ENCODE measurements at places on chromosomes 6 and 20.

DNA sequence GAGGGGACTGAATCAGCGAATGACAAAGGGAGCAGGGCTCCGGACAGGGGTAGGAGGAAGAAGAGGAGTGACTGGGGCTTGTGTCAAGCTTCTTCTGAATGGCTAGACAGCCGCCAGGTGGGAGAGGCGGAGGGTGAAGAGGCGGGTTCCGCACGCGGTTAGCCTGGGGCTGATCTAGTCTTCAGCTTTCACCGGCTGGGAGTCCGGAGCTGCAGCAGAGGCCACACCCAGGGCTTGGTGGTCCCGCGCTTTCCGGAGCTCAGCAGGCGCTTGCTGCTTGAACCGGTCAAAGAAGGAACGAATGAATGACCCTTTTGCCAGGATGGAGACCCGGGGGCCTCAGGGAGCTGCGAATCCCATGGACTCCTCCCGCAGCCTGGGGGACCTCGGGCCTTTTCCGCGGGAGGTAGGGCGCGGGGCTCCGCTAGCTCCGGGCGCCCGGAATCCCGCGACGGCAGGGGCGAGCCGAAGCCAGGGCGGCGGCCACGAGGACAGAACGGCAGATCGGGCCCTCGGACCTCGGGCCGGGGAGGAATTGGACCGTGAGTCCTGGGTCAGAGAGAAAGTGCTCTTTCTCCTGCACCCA, at the start of gene C6orf141:
Gene C6orf141 (plus strand): TSS at position 177 of the 586 bp plus-strand sequence. CDS start 125 bp downstream, at position 302.
- peak; percentile 13 for DNase-seq

DNA sequence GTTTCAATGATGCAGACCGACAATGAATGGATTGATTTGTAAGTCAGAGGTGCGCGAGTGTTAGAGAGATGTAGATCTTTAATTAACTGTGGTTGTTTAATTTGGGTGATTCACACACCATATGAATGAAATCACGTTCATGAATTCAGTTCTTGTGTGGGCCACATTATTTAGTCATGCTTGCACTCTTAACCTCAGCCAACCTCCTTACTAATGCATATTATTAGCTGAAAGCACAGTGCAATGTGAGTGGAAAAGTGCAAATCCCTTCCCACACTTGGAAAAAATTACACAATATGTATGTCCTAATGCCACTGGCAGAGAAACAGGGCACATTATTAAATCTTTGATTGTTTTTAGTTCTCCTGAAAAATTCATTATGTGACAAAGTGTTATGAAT, 512.5 kb downstream of the BCKDHB start:
- DNase-seq, result no peak

DNA sequence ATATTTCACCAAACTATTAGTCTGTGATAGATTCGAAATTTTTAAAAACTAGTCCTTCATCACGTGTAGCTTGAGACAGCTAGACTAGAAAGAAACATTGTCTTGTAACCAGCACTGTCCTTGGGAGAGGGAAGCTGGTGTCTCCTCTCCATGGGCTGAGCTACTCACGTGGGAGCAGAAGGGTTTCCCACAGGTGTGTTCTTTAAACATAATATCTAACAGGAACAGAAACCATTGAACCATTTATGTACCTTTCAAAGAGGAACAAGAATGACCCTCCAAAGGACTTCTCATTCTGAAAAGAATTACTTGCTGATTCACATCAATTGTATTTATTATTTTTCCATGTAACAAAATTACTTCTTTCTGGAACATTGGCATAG, 72.4 kb upstream of the SYNJ2 start:
- no peak for DNase-seq

- DNase-seq, result no peak
Measured at GRCh38 chr20:2314759-2315439, 19.1 kb downstream of the TGM3 start.

DNA sequence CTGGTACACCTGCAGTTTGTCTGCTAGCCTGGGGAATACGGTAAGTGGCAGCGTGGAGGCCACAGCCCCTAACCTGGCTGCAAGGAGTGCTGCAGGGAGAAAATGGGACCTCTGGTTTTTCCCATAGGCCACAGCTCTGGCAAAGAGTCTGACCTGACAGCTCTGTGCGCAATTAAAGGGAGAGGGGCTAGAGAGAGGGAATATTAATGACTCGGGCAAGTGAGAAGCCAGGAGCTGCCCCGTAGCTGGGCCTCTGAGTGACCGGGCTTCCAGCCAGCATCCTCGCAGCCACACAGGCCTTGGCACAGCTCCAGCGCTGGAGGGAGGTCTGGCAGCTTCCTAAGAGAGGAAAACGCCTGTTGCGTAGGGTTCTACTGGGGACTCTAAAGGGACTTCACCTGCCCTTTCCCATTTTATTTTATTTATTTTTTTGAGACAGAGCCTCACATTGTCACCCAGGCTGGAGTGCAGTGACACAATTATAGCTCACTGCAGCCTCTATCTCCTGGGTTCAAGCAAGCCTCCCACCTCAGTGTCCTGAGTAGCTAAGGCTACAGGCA, 18.2 kb upstream of the OCSTAMP start:
- peak; percentile 87 for DNase-seq

- DNase-seq, result no peak
Measured at GRCh38 chr6:44742201-44742600, 354.7 kb downstream of the CDC5L start.

- no peak for DNase-seq
Measured at GRCh38 chr6:49205526-49205925, 257.5 kb downstream of the MMUT start.

- DNase-seq, result no peak
Measured at GRCh38 chr6:32288426-32288825, 64.6 kb upstream of the NOTCH4 start.

DNA sequence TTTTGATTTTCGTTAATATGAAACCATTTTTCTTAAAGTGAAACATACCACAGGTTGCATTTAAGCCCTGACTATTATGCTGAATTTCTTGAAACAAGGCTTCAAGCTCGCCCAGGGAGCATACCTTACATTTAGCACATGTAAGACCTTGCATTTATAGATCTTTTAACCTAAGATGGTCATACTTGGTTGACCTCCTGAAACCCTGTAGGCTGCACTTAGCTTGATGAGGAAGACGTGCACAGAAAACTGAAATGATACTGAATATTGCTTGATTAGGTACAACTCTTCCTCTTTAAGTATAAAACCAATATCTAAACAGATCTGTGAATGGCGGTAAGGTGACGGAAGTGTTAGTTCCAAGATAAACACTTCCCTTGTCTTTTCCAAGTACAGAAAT, 82.2 kb downstream of the CTNNBL1 start:
- DNase-seq, result no peak

DNA sequence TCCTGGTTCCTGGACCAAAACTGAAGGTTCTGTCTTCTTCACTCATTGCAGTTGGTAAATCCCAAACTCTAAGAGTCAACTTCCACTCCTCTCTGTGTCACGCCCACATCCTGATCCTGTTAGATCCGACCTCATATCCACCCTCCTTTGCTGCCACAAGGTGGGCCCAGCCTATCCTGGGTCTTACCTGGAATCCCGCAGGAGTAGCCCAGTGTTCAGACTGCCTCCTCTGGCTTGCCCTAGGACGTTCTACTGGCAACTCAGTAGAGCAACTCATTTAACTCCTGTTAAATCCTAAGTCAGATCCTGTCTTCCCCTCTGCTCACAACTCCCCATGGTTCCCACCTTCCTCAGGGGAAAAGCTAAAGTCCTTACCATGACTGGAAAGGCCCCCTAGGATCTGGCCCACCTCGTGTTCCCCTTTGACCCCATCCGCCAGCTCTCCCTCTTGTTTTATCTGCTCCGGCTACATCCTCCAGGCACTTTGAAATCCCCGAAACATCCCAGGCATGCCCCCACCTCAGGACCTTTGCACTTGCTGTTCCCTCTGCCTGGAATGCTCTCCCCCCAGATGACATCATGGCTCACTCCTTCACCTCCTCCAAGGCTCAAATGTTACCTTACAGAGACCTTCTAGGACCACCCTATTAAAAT, 43.9 kb downstream of the TFEB start:
- no peak for DNase-seq

GRCh38 chr6:158715330-158716311, 65.8 kb downstream of the SYTL3 start:
- DNase-seq, result no peak

DNA sequence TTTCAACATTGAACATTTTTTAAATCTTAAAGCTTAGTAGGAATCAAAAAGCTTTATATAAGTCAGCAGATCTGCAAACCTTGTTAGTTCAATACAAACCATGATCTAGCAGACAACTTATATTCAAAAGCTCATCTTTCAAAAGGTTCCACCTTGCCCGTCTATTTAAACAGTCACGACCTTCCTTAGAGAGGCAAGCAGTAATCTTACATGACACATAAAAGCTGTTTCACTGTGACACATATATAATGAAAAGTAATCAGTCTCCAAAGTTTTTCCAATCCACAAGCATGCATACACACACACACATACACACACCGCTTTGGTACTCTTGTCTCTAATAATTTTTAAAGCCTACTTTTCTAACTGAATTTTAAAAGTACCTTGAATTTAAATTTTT, 12.9 kb downstream of the SOD2 start:
- no peak for DNase-seq

GRCh38 chr20:36611625-36612024, 6.0 kb downstream of the RAB5IF start:
- DNase-seq, result no peak

- peak; percentile 55 for DNase-seq
Measured at GRCh38 chr20:16580147-16580546, 6.9 kb upstream of the KIF16B start.

DNA sequence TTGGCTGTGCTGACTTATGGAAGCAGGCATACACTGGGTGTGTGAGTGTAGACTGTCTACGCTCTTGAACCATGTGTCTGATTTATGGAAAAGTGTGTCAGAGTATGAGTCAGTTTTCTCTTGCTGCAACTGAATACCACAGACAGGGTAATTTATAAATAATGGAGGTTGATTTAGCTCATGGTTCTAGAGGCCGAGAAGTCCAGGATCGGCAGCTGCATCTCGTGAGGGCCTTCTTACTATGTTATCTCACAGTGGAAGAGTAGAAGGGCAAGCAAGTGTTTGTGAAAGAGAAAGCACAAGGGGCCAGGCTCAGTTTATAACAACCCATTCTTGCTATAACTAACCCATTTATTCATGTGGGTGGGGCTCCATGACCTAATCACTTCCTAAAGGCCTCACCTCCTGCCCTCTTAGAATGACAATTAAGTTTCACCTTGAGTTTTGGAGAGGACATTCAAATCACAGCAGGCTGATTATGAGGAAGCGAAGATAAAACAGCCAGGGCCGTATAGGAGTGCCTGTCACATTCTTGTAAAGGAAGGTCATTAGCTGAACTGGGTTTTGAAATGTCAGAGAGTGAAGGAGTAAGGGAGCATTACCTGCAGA, 6.7 kb downstream of the GPR31 start:
- no peak for DNase-seq

GRCh38 chr20:48401359-48401758, 426.4 kb downstream of the PREX1 start:
- DNase-seq, result no peak

DNA sequence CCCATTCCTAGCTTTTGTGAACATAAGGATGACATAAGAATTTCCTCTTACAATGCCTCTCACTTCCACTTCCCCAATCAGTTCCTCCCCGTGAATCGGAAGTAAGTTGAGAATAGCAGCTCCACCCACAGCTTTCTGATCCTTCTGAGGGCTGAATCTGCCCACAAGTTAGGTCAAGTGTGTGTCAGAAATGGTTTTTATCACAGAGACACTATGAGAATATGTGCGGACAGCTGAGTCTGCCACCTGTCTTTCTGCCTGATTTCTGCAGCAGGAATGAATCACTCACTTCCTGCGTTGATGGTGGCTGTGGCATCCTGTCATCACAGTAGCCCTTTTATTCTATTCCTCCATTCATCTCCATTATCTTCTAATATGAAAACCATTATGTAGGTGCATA, 70.2 kb downstream of the RIN2 start:
- no peak for DNase-seq

DNA sequence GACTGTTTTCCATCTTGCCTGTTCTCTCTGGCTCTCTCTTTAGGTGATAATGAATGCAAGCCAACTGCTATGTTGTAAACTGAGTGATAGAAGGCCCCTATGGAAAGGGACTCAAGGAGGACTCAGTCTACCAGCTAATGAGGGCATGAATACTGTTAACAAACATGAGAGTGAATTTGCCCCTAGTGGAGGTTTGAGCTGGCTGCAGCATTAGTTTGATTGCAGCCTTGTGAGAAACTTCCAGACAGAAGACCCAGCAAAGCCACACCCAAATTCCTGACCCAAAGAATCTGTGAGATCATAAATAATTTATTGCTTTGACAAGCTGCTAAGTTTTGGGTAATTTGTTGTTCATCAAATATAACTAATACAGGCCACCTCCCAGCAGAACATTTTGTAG, 50.0 kb upstream of the PLCB1 start:
- DNase-seq, result no peak

DNA sequence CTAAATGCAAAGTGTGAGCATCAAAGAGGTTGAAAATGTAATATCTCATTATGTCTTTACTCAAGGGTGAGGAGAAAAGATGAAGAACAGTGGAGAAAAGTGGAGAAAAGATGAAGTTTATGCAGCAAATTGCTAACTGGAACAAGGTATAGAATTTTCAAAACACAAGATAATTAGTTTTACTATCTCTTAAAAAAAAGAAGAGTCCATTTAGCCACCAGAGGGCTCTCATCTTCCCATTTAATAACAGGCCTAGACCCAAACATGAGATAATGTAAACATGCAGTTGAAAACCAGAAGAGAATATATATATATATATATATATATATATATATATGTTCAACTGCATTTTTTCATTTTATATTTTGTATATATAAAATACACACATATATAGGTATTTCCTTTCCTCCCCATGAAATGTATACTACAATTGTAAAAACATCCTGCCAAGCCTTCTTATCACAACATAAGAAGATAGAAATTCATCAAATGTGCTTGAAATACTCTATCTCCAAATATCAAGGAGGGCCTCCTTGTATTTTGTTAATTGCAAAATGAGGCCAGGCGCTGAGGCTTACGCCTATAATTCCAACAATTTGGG, 78.4 kb downstream of the ADTRP start:
- peak; percentile 53 for DNase-seq

- DNase-seq, result no peak
Measured at GRCh38 chr6:18444111-18444510, 57.0 kb downstream of the RNF144B start.

DNA sequence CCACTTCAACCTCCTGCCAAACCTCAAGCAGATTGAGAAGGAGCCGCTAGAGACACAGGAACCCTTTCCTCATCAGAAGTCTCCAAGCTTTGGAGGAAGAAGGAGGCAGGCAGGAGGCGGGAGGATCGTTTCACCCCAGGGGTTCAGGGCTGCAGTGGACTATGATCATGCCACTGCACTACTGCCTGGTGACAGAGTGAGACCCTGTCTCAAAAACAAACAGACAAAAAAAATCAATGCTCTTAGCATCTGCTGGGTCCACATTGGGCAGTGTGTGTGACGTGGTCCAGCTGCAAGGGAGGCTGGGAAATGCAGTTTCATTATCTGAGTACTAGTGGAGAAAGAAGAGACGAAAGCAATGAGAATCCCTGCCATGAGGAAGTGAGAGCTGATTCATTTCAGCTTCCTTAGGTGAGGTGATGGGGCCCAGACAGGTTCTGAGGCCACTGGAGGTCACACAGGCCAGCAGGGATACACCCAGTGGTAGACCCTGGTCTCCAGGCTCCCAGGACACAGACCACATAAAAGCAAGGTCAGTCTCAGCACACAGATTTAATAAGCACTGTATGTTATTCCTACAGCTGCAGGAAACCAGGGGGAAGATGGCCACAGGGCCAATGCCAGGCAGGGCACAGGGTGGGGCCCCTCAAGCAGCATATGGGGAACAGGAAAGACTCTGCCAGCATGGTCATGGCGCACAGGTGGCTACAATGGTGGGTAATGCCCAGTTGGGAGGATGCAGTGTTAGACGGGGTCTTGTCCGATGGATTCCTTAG, 4.3 kb downstream of the GFRA4 start:
- DNase-seq, result no peak

GRCh38 chr20:50281831-50282591, 91.4 kb downstream of the CEBPB start:
- DNase-seq, result no peak
